ENCODE measurements at places on chromosomes 5 and 9. TPM values are rescaled to one million over a fixed set of nuclear protein-coding genes. Genes with fewer than 3 reads are reported as not detected.

The ELOVL7 gene
- 0.78 TPM for total RNA-seq

The PCA3 gene
- not detected for total RNA-seq

The VLDLR gene
- total RNA-seq = 13.6 TPM

The GIN1 gene
- total RNA-seq = 4.9 TPM

The SH3PXD2B gene
- 10.2 TPM for total RNA-seq

The ADCY2 gene
- total RNA-seq = 48.1 TPM

The LTC4S gene
- 1.7 TPM for total RNA-seq

The KIF4B gene
- 0.10 TPM for total RNA-seq

The SYK gene
- 2.5 TPM for total RNA-seq

The DOCK2 gene
- total RNA-seq = 5.3 TPM

The SOHLH1 gene
- total RNA-seq = not detected

The NOXA1 gene
- total RNA-seq = 2.3 TPM

The PRKAA1 gene
- 39.6 TPM for total RNA-seq

The PCDHB2 gene
- total RNA-seq = 1.7 TPM

The CER1 gene
- not detected for total RNA-seq

The GNE gene
- 11.6 TPM for total RNA-seq

The TAF7 gene
- 81.0 TPM for total RNA-seq
